SW480 (cell line): ENCODE measurements at places on chromosomes 7 and 10.
A peak's percentile ranks its signal among the peaks of the same experiment; 100 is the strongest.

DNA sequence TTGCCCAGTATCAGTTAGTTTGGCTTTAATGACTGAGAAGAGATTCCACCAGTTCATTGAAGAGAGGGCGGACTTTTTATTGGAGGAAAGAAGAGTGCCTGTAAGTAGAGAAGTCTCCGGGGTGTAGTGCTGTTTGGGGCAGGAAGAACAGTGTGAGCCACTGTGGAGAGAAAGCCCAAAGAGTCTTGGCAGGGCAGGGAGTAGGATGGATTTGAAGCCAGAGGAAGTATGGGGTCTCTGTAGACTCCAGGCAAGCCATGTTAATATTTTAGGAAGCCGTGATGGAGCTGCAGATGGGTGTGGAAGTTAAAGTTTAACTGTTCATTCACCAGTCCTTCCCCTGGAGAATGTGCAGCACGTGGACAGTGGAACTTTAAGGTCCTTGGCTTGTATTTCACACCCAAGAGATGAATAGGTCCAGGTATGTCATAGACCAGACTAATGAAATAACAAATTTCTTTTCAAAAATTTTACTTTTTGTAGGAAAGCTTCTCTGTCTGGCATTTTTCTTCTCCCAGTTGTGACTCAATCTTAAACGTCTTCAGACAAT lies 54.1 kb downstream of the TCF7L2 start:
- no peak for DNase-seq

- no peak for DNase-seq
Measured at GRCh38 chr10:77080361-77081027, 557.1 kb downstream of the KCNMA1 start.

GRCh38 chr7:46841248-46841647 lies 740.7 kb downstream of the TNS3 start:
- DNase-seq, result no peak

DNA sequence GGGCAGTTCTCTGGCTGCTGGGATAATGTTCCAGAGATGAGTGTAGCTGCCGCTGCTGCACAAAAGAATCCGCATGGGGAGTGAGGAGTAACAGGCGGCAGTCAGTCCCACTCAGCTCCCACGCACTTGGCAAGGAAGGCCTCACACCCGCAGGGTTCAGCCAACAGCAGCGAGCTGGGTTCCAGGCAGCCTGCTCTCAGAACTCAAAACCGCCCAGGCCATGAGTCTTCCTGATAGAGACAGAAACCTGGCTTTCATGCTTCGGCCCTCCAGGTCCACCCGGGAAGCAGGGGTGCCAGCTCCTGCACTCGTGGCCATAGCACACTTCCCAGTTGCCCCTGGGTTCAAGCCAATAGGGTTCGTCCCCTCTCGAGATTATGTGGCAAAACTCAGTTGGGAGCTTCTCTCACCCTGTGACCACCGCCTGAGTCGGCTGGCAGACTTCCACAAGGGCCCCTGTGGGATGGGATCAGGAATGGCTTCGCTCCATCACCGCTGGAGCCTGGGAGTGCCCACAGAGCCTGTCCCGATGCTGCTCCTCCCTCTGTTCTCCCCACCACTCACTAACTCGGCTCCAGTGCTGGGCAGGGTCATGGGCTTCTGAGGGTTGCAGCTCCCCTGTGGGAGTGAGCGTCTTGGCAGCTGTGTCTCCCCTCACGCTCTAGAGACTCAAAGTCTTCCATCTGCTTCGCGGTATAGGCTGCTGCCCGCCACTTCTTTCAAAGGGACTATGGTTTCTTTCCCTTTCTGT lies 20.6 kb downstream of the CLRN3 start:
- no peak for DNase-seq

DNA sequence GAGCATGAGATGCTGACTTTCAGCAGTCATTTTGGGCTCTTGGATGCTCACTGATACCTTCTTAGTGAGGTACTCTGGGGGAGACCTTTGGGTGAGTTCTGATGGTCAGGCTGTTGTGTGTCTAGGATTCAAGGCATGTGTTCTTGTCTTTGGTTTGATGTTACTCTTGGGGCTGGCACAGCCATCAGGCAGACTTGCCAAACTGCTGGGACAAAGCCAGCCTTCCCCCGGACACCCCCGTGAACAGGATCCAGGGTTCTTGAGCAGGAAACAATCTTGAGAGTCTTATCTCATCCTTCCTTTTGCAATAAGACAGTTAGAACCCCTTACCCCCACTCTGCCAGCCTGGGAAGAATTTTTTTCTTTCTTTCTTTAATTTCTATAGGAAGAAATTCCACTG lies 42.2 kb downstream of the SUFU start:
- no peak for DNase-seq

GRCh38 chr10:7756360-7756992 lies 31.3 kb downstream of the KIN start:
- no peak for DNase-seq

- no peak for DNase-seq
Measured at GRCh38 chr10:58653139-58653538, 140.5 kb downstream of the BICC1 start.

DNA sequence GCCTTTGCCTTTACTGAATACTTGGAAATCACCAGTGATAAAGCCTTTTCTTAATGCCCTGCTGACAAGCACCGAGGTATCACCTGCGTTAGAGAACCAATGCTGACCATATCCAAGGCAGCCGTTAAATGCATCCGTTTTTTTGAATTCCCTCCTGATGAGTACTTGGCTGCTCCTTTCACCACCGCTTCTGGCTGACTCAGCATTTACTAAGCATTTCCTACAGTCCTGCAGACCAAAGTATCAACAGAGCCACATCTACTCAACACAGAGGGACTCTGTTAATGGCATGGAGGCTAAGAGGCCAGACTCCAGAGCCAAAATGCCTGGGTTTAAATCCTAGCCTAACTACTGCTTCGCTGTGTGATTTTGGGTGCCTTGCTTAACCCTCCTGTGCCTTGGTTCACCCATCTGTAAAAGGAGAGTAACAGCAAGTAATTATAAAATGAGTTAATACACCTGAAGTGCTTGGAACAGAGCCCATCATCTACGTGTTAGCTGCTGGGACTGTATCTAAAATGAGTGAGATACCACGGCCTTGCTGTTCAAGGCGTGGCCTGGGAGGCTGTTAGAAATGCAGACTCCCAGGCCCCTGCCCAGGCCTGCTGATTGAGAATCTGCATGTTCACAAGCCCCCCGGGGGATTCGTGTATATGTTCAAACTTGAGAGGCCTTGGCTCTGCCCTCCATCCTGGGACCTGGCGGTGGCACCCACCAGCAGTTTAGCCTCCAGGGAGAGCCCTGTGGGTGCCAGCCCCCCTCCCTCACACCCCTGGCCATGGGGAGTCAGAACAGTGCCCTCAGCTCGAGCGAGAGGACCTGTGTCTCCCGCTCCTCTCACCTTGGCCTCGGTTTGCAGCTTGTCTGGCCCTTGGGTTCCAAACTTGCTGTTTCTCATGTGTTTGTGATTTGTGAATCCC lies 30.8 kb upstream of the EFCAB10 start:
- DNase-seq, result no peak

- peak; percentile 74 for DNase-seq
Measured at GRCh38 chr10:133257489-133258065, 19.1 kb downstream of the ADAM8 start.

DNA sequence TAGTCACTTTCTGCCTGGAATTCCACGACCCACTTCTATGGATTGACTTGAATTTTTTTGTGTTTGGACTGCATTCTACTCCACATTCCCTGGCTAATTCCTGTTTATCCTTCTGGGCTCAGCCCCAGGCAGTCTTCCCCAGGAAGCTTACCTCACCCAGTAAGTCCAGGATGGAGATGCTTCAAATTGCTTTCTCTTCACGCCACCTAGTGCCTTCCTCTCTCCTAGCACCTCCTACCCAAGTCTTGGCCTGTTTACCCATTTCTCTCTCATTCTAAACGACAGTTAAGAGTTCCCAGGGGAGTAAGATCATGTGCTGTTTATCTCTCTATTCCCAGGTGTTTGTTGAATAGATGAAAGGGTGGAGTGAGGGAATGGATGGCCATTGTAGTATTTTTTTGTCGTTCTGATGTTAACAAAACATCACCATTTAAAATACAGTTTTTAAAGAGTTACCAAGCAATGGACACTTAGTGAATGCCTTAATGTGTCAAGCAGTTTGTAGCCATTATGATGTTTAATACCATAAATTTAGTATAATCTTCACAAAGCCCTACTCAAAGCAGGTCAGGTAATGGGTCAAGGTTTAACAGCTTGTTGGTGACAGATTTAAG lies 45.5 kb upstream of the TARP start:
- DNase-seq, result peak; percentile 79

DNA sequence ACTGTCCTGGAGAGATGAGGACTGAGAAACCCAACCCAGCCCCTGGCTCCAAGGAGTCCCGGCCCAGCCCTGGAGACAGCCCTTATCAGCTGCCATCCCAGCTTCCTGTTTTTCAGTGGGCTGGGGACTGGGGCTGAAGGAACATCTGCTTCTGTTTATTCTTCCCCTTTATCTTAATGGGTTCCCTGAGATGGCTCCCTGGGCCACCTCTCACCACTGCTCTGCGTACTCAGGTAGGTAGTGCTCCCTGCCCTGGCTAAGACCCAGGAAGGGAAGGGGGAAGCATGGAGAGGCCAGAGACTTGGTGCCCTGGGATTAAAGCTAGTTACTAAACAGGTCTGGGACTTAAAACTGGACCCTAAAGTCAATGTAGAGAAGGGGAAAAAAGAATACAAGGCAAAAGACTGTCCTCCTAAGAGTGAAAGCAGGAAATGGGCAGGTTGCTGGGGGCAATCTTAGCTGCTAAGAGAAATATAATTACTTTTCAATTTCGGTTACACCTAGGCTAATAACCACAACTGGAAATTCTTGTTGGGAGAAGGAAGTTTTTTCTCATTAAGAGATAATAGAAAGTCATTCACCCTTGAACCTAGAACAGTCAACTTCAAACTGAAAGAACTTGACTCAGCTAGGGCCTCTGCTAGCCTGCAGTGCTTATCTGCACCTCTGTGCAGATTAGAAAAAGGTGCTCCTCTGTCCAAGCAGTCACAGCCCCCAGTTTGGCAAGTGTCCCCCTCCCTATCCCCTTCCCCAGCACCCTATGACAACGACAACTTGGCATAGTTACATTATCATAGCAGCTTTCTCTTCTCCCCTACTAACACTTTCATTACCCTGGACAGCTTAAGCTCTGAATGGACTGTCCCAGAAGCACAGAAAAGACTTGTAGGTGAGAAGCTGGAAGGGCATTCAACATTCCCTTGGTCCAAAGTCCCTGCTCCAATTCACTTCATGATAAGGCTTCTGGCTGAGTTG lies 65.6 kb upstream of the KDM7A start:
- no peak for DNase-seq

DNA sequence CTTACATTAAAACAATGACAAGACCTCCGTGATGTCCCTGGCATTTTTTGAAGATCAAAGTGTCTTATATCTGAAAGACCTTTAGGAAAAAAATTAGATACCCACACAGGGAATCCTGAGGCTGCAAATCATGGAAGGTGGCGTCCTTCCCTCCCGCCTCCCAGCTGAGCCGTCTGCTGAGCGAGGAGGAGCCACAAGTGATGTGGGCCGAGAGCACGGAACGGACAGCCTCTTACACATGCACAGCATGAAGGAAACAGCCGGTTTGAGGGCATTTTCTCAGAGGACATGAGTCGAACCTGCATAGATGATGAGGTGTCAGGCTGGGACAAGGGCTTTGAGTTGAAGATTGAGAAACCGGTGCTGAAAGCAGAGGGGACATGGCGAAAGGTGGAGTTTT lies 163.3 kb downstream of the ADARB2 start:
- no peak for DNase-seq

GRCh38 chr10:58385784-58386112 lies 538 bp downstream of the TFAM start:
- DNase-seq, result peak; percentile 30

DNA sequence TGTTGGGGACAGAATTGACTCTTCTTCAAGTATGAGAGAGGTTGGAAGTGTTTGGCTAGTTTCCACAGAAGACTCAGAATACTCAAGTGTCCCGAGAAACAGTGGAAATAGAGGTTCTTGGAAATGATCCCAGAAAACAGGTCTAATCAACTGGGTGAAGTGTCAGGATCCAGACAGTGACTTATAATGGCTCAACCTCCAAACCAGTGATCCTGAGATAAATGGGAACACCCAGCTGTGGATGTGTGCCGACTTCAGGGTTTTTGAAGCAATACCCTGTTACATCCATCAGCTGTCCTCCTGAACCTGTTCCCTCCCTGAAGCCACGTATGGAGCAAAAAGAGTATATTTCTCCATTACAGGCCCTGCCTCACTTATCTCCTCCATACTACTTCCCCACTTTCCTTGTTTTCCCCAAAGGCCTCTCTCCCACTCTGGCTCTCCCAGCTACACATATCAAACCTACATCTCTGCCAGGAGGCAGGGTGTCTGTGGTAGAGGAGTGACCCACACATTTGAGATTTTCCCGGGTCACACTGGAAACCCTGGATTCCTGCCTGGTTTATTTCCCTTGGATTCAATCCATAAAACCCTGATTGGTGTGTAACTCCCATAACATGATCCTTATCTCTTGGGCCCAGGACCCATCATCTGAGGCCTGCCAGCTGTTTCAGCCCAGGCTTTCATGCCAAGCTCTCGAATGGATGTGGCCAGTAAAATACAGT lies 17.6 kb upstream of the ELOVL3 start:
- no peak for DNase-seq

- no peak for DNase-seq
Measured at GRCh38 chr7:91655656-91656055, 224.8 kb downstream of the MTERF1 start.

GRCh38 chr7:81516898-81517297 lies 252.9 kb downstream of the HGF start:
- DNase-seq, result no peak

DNA sequence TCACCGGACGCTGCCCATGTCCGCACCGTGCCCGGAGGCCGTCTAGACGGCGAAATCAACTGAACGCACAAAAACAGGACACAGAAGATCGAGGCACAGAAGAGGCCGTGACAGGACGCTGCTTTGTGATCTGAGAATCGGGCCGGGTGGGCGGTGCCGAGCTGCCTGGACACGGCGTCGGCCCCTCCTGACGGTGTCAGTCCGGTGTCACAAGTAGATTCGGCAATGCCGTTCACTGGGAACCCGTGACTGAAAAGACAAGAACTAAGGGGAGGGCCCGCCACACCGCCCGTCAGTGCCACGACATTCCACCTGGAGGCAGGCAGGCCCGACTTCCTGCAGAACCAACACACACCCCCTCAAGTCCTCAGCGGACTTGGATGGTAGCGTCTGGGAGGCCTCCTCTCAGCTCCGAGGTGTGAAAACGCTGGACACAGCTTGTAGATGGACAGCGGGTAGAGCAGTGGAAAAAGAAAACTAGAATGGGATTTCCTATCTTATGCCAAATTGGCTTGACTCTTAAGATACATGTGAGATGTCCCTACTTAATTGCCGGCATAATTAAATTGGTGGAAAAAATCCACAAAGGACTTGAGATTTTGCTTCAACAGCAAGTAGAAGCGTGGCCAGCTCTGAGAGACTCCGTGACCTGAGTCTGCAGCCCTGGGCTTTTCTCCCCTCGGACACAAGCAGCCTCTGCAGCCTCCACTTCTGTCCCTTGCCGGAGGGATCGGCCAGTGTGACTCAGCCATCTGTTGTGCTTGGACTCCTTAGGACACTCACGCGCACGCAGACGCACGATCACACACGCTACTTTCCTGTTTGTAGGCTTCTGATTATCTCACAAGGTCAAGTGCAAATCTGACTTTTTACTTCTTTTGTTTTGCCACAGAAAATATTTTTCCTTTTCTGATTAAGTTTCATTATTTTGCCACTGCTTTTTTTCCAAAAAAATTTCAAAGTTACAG lies 269.0 kb downstream of the DIP2C start:
- DNase-seq, result no peak

- no peak for DNase-seq
Measured at GRCh38 chr7:149071641-149072437, 18.7 kb downstream of the ZNF786 start.
